CD8-positive, alpha-beta memory T cell (primary cell): ENCODE measurements at places on chromosomes 2 and 18.
A peak's percentile ranks its signal among the peaks of the same experiment; 100 is the strongest.

GRCh38 chr2:195509551-195509950 lies 147.5 kb upstream of the SLC39A10 start:
- H3K4me3 ChIP-seq: no peak overlapping the region
- DNase-seq: no peak
- no peak overlapping the region for H3K27ac ChIP-seq
- no peaks in the 10 kb centered on the region for H3K27me3 ChIP-seq
- H3K36me3 ChIP-seq: no peaks in the 10 kb centered on the region

- H3K27me3 ChIP-seq: no peaks in the 10 kb centered on the region
- H3K36me3 ChIP-seq: no peaks in the 10 kb centered on the region
- no peak overlapping the region for H3K27ac ChIP-seq
- no peak for DNase-seq
These were observed 131.0 kb upstream of the ARL5A start for GRCh38 chr2:151959238-151959637.

GRCh38 chr18:59685501-59685900 lies 11.7 kb downstream of the CCBE1 start:
- H3K27ac ChIP-seq: no peak overlapping the region
- DNase-seq: no peak
- H3K27me3 ChIP-seq: no peaks in the 10 kb centered on the region

DNA sequence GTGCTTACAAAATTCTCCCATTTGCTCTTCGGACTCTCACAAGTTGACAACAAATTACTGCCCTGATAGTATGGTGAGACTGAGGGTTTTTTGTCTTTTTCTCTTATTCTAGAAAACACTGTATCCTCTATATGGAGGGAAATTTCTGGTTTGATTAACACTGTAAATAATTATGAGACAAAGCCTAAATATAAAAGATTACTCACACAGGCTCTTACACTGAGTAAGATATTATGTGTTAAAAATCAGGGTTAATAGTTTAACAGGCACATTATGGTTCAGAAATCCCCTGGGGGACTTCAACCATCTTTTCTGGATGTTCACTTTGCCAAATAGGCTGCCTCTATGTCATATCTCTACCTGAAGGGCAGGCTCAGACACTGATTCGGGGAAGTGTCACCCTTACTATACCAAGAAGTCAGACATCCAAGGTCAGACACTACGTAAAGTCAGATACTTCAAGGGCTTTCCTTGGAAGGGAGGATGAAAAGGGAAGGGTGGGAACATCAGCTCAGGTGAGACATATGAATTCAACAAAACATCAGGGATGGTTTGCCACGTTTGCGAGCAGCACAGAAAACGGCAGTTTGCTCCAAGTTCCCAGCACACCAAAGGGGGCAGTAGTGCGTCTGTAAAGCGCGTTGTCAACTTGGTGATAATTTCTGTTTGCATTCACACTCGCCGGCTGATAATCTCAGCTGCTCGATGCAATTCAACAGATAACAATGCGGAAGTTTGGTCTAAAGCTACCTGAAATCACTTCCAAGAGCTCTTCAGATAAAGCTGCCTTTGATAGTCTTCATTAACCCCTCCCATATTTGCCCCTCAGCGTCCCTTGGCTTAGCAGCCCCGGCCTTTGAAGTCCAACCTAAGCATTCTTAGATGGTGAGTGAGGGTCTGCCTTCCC lies 972 bp upstream of the RASGRP3 start:
- H3K27me3 ChIP-seq: no peaks in the 10 kb centered on the region
- H3K27ac ChIP-seq: peak overlapping the region; percentile 91
- no peaks in the 10 kb centered on the region for H3K36me3 ChIP-seq

- no peak for DNase-seq
- H3K27ac ChIP-seq: no peak overlapping the region
- H3K27me3 ChIP-seq: no peaks in the 10 kb centered on the region
- H3K4me1 ChIP-seq: no peaks in the 10 kb centered on the region
These were observed 443.9 kb upstream of the FSHR start for GRCh38 chr2:49598231-49598630.
